Body of pancreas (tissue), 4 donors: ENCODE measurements at places on chromosomes 16 and 17. TPM values are rescaled to one million over a fixed set of nuclear protein-coding genes. Genes with fewer than 3 reads are reported as not detected.

DNA sequence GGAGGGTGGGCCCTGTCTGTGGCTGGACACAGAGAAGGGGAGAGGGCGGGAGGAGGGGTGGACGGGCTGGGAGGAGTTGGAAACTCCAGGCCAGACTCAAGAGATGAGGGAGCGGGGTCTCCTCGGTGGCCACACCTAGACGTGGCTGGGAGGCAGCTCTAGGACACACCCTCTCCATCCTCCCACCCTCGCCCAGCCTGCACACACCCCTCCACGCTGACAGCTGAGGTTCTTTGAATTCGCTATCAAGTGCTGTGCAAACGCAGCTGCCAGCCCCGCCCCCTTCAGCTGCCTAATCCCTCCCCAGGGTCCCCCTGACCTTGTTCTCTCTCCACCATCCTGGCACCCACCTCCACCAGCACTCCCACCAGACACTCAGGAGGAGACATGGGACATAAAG is 48.7 kb downstream of the DNAH17 start:
- no peak for DNase-seq

DNA sequence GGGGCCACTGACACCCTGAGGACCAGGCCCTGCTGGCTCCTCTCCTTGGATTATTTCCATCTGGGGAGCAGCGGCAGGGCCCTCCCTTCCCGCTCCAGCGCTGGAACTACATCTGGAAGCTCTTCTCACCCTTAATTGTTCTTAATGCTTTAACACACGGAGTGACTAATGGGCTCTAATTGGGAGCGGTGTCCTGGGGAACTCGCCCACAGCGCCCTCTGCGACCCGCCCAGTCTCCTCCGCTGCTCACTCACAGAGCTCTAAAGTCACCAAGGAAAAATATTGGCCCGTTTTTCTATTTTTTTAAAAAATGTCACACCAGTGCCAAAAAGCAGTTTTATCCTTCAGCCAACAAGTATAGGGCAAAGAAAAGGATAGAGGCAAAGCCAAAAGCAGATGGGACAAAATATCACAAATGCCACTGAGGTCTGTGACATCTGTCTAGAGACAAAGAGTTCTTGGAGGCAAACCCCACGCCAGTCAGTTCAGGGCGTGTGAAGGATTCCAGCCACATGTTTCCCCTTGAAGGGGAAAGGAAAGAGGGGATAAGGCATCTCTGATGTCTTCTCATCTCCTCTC is 134.7 kb downstream of the RBFOX3 start:
- DNase-seq: no peak

The MYH2 gene
- not detected for total RNA-seq

The KRTAP2-1 gene
- total RNA-seq: not detected

- no peak for DNase-seq
Observed at GRCh38 chr17:66511135-66511534, 208.7 kb downstream of the PRKCA start.

GRCh38 chr17:72118335-72119076 is 2.3 kb upstream of the SOX9 start:
- peak; percentile 83 for DNase-seq

- DNase-seq: no peak
Observed at GRCh38 chr16:85735225-85735635, 15.7 kb downstream of the C16orf74 start.

The IGFALS gene
- total RNA-seq: 5.2 TPM

DNA sequence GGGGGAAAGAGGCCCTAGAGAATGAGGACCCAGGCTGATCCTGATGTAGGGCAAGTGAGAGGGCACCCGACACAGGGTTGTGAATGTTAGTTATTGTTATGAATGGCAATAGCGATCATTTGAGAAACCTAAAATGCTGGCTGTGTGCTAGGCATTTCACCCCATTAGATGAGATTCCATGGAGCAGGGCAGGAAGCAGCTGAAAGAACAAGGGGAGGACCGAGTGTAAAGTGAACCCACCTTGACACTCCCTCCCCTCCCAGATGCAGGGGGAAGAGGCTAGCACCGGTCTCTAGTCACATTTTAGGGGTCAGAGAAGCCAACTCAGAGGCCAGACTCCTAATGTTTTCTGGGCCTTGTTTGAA is 553 bp upstream of the CORO6 start:
- DNase-seq: no peak

The SEPTIN1 gene
- total RNA-seq: 0.26 TPM

The CACNG1 gene
- not detected for total RNA-seq

The KRTAP9-8 gene
- total RNA-seq: not detected

The CASKIN1 gene
- total RNA-seq: 0.78 TPM

DNA sequence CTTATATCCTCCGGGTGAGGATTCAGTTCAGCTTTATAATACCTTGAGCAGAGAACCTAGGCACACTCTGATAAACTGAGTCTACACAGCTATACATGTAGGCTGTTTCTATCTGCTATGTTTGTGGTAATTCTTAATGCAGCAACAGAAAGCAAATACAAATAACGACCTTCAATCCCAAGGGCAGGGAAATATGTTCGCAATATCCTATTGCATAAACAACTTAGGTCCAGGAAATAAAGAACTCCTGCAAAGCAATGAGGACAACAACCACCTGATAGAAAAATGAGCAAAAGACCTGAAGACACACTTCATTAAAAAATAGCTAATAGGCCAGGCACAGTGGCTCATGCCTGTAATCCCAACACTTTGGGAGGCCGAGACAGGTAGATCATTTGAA is 213.3 kb downstream of the CPPED1 start:
- no peak for DNase-seq

- DNase-seq: no peak
Observed at GRCh38 chr17:44499722-44500121, 3.5 kb downstream of the GPATCH8 start.

The TOM1L2 gene
- total RNA-seq: 55.8 TPM

The SLFN14 gene
- not detected for total RNA-seq

- DNase-seq: no peak
Observed at GRCh38 chr17:35666967-35667532, 64.4 kb upstream of the RASL10B start.

The TP53TG3B gene
- not detected for total RNA-seq

The HOXB2 gene
- total RNA-seq: 32.3 TPM

The RRAD gene
- total RNA-seq: not detected

The SSTR5 gene
- 2.3 TPM for total RNA-seq

- DNase-seq: no peak
Observed at GRCh38 chr16:81394966-81395655, 49.5 kb upstream of the CMIP start.

GRCh38 chr16:71883168-71883848 is 674 bp downstream of the ZNF821 start:
- DNase-seq: peak; percentile 24

DNA sequence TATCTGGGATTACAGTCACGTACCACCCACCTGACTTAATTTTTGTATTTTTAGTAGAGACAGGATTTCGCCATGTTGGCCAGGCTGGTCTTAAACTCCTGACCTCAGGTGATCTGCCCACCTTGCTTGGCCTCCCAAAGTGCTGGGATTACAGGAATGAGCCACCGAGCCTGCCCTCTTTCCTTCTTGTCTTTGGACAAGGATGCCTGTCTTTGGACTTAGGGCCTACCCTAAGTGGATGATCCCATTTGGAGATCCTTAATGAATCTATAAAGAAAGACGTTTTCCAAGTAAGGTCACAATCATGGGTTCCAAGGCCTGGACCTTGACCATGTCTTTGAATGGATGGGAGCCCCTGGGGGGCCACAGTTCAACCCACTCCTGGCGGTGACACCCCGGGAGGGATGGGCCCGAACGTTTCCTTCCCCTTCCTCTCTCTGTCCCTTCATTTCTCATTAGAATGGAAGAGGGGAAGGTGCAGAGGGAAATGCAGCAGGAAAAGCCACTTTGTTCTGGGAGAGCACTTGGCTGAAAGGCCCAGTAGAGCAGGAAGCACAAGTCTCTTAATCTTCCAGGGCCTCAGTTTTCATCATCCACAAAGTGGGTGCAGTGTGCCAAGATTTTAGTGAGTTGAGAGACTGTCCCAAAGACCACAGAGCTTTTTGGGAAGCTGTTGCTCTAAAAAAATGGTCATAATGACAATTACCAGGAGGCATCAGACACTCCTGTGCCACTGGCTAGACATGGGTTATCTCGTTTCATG is 353.3 kb downstream of the SEC14L1 start:
- peak; percentile 2 for DNase-seq

The DOC2A gene
- not detected for total RNA-seq

The TMEM235 gene
- not detected for total RNA-seq

DNA sequence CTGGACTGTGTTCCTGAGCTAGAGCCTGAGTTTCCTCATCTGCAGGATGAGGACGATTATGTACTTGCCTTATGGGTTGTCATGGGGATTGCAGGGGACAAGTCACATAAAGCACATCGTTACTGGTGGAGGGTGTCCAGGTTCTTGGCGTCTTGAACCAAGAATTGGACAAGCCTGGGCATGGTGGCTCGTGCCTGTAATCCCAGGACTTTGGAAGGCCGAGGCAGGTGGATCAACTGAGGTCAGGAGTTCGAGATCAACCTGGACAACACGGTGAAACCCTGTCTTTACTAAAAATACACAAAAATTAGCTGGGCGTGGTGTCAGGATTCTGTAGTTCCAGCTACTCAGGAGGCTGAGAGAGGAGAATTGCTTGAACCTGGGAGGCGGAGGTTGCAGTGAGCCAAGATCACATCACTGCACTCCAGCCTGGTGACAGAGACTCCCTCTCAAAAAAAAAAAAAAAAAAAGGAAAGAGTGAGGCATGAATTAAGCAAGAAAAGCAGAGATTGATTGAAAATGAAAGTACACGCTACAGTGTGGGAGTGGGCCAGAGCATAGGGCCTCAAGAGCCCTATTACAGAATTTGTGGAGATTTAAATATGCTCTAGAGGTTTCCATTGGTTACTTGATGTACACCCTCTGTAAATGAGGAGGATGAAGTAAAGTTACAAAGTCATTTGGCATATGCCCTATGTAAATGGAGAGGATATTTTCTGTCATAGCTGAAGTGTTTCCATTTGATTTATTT is 30.7 kb downstream of the ADGRG5 start:
- DNase-seq: no peak

DNA sequence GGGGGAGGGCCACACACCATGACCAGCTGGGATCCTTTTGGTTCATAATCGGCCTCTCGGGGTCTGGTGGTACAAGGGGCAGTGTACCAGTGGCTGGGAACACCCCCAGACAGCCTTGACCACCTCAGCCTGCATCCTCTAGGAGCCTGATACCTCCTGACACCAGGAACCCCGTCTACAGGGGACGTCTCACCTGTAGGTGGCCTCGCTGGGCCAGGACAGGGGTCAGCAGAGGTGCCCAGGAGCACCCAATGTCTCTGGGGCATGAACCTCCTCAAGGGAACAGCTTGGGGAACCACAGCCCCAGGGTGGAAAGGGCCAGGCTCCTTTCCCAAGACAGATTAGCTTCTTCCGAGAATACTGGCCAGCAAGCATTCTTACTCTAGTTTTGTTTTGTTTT is 2.5 kb upstream of the METRNL start:
- DNase-seq: peak; percentile 64

GRCh38 chr17:2709183-2709661 is 2.3 kb downstream of the CLUH start:
- peak; percentile 88 for DNase-seq

The BTBD17 gene
- 1.0 TPM for total RNA-seq

- no peak for DNase-seq
Observed at GRCh38 chr16:21276090-21276489, 2.0 kb downstream of the CRYM start.

DNA sequence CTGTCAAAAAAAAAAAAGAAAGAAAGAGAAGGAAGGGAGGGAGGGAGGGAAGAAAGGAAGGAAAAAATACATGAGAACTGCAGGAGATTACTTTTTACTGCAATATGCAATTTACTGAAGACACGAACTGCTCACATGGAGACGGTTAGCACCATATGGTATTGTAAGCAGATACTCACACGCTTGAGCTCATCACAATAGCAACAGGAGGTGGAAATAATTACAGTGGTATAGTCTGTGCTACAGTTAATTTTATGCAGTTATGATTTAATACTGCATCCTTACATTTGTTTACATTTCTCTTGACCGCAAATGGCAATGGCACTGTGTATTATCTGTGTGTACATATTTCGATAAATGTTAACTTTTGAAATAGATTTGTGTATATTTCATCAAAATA is 21.4 kb upstream of the SLC46A1 start:
- DNase-seq: no peak

GRCh38 chr16:49854796-49855203 is 1.1 kb downstream of the ZNF423 start:
- DNase-seq: peak; percentile 44

- no peak for DNase-seq
Observed at GRCh38 chr17:10417431-10417830, 4.3 kb downstream of the MYH8 start.

DNA sequence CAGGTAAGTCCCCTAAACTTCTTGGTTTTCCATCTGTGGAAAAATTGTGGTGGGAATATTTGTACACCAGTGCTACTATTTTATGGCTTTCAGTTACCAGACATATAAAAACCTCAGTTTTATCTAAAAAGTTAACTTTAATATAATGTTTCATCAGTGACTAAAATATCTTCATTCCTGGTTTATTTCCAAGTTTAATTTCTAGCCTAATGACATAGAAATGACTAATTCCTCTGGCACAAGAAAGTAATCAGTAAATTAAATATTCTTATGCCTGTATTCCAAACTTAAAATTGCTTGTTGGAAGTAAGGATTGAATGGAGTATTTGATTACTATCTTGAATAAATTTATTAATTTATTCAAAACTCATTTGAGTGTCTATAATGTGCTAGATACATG is 757.0 kb downstream of the CDH11 start:
- DNase-seq: no peak

The KRTAP1-5 gene
- total RNA-seq: not detected

DNA sequence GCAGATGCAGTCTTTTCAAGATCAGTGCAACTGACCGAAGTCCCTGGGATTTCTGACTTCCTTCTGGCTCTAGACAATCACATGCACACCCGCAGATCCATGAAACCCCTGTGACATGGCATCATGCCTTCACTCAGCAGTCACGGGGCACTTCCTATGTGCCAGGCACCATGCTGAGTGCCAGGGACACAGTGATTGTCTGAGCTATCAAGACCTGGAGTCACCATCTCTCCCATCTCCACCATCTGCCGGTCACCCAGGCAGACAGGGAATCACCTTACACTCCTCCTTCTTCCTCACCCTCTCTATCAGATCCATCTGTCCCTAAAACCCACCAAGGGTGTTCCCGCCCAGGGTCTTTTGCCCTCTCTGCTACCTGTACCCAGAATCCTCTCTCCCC is 5.3 kb downstream of the BEAN1 start:
- no peak for DNase-seq

The CCL23 gene
- total RNA-seq: not detected

GRCh38 chr17:39002991-39003715 is 36.0 kb upstream of the FBXO47 start:
- DNase-seq: peak; percentile 36

GRCh38 chr16:62665269-62665668 is 629.0 kb upstream of the CDH8 start:
- no peak for DNase-seq

DNA sequence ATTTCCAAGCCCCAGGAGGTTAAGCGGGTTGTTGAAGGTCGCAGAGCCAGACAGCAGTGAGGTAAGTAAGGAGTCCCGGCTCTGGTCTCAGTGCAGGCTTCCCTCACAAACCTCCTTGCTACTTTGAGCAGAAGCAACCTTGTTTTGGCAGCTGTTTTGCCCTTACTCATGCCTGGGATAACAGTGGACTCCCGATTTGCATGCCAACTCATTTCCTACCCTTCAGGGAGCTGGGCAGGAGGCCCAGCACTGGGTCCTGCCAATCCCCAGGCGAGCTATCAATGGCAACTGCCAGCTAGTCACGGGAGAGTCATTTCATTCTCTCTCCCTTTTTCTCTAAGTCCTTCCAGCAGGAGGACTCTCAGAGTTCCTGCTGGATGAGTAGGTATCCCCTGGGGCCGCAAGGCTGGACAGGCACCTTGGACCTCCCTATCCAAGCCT is 72.0 kb upstream of the KSR1 start:
- peak; percentile 87 for DNase-seq

The DOC2B gene
- total RNA-seq: 20.0 TPM
